Fibroblast of skin of right biceps (primary cell): ENCODE measurements at places on chromosomes 1 and 21.

DNA sequence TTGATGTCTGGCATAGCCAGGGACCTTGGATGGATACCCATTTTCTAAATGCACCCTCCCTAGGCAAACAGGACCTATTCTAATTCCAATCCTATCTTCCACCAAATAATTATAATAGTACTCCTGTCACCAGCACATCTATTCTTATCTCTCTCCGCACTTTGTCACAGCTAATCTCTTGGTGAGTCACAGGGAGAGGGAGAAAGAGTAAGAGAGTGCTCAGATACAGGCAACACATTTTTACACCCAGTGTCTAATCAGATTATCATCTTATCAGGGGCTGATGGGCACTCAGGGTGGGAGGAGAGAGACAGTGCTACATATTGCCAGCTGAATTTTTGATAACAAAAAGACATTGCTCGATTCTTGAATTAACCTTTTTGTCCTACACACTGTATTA lies 275.0 kb upstream of the BEND5 start:
- DNase-seq: peak; percentile 31

DNA sequence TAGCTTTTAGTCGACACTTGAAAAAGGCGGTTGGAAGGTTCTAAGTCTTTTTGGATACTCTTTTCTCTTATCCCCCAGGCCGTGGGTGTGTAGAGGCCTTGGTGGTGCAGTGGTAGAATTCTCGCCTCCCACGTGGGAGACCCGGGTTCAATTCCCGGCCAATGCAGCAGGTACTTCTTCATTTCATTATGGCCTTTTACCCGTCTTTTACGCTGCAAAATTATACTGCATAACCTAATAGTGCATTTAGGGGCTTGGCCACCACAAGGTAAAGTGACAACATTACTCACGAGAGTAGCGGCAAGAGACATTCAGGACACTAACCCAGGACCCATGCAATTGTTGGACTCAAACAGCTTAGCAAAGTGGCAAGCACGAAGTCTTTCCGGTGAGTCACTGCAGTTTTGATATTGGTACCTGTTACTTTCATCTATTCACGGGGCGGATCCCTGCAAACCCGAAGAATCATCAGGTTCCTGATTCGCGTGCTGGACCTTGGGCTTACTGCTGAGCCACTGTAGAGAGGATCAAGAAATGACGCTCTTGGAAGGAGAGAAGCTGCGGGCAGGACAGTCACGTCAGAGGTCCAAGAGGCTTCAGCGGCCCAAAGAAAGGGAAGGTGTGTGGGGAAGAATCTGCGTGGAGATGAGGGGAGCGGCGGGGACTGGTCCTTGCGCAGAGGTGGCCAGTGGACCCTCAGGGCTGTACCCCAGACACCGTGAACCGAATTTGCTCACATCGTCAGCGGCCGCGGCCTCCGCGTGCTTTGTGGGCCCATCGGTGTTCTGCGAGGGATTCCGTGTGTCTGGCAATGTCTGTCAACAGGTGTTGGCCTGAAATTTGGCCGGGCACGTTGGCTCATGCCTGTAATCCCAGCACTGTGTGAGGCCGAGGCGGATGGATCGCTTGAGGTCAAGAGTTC lies 12.9 kb upstream of the RNU1-4 start:
- DNase-seq: peak; percentile 71

- DNase-seq: no peak
These were observed 83.5 kb upstream of the HIVEP3 start for GRCh38 chr1:42002220-42002619.

GRCh38 chr1:29125237-29125641 lies 1.5 kb upstream of the TMEM200B start:
- no peak for DNase-seq

GRCh38 chr1:182120411-182121258 lies 59.1 kb upstream of the ZNF648 start:
- peak; percentile 54 for DNase-seq

- peak; percentile 70 for DNase-seq
These were observed 41.7 kb upstream of the IL20 start for GRCh38 chr1:206823727-206824126.

- peak; percentile 48 for DNase-seq
These were observed 165.8 kb upstream of the EDN2 start for GRCh38 chr1:41650028-41650880.

DNA sequence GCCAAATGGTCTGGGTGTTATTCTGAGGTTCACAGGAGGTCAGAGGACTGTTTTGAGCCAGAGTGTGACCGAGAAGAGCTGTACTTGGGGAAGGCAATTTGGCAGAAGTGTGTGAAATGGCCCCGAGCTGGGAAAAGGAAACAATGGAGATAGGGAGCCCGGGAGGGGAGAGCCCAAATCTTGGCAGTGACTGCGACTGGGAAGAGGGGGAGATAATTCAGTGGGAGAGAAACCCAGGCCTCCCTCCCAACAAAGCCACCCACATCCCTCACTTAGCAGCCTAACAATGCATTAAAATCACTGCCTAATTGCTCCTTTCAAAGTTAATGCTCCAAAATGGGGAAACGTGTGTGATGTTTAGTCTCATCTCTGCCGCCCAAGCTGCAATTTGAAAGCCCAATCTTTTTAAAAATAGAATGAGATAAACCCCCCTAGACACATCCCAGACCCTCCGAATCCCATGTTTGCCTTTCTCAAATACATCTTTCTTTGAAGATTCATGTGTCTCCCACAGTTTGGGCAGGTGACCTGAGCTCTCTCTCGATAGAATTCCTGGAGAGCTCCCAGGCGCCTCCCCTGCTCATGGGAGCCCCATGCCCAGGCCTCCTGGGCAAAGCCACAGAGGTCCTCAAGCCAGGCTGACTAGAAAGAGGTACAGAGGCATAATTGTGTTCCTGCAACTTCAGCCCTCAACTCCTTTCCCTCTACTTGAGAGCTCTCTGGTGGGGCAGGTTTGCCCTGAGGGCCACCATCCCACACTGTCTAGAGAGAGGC lies 17.3 kb downstream of the LRRC52 start:
- DNase-seq: no peak

DNA sequence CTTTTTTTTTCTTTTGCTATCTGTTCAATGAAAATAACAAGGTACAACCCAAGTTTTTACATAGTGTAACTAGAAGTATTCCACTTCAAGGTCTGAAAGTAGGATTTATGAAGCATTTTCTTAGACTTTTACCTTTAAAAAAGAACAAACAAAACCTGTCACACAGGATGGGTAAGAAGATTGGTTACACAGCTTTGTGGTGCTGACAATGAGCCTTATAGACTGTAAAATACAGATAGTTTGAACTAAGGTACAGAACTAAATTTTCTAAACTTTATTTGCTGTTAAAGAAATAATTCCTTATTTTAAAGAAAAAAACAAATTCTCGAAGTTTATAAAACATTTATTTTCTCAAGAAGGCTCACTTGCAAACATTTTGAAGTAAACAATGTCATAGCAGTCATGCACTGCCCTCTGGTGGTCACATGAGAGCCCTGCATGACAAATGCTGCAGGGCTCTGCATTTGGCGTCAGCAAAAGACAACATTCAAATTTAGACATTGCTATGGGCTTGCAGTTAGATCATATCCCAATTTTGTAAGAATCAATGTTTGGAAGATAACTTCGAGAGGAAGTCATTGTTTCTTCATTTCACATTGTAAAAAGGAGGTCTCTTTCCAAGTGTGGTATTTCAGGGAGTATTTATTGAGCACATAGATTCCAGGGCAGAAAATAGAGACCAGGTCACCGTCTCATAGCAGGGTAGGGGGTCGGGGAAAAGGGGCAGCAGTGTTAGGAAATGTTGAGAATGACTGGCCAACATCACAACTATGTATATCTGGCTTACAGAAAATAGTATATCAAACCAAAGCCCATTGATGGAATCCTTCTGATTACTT lies 115.3 kb upstream of the FMN2 start:
- peak; percentile 47 for DNase-seq

DNA sequence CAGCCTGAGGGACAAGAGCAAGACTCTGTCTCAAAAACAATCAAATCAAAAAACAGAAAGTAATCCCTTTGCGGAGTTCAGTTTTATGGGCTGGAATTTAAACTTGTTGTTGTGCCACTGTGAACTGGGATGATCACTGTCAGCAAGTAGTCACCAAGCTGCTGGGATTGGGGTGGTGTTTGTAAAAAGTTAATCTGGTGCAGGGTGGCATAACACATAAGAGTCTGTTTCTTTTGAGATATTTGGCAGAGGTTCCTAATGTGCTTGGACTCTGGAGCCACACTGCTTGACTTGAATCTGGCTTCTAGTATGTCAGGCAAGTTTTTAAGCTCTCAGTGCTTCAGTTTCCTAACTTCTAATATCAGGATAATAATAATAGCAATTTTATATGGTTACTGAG lies 6.6 kb downstream of the CLIC4 start:
- no peak for DNase-seq

GRCh38 chr1:89206373-89206772 lies 7.6 kb upstream of the GBP4 start:
- no peak for DNase-seq

- peak; percentile 38 for DNase-seq
These were observed 33.3 kb downstream of the TIAM1 start for GRCh38 chr21:31310750-31311149.

DNA sequence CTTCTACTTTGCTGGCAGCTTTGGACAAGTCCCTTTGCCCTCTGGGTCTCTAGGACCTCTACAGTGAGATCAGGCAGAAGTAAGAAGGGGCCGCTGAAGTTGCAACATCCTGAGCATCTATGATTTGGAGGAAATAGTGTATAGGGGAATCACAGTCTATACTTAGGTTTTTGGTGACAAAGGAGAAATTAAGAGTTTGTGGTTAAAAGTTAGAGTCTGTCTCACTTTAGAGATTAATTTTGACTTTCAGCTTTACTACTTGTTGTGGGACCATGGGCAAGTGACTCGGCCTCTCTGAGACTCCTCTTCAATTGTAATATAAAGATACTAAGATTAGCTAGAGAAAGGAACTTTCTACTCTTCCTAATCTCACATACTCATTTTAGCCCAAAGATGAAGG lies 33.1 kb upstream of the LMX1A start:
- DNase-seq: no peak

- no peak for DNase-seq
These were observed 68.7 kb upstream of the ATF3 start for GRCh38 chr1:212539737-212540430.

DNA sequence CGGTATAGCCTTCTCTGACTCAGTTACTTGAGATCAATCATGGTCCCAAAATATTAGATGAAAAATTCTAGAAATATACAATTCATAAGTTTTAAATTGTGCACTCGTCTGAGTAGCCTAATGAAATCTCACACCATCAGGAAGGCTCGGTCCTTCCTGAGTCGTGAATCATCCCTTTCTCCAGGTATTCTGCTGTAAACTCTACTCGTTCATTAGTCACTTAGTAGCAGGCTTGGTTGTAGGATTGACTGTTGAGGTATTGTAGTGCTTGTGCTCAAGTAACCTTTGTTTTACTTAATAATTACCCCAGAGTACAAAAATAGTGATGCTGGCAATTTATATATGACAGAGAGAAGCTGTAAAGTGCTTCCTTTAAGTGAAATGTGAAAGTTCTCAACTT lies 238.7 kb downstream of the OLFM3 start:
- DNase-seq: no peak
